ENCODE measurements at places on chromosomes 5 and 9. TPM values are rescaled to one million over a fixed set of nuclear protein-coding genes. Genes with fewer than 3 reads are reported as not detected.
A peak's percentile ranks its signal among the peaks of the same experiment; 100 is the strongest.

ARHGEF39 gene
- total RNA-seq: 1.5 TPM

PIP5KL1 gene
- 11.3 TPM for total RNA-seq

- DNase-seq: no peak
These were observed 4.8 kb upstream of the PLGRKT start for GRCh38 chr9:5442400-5443011.

DNA sequence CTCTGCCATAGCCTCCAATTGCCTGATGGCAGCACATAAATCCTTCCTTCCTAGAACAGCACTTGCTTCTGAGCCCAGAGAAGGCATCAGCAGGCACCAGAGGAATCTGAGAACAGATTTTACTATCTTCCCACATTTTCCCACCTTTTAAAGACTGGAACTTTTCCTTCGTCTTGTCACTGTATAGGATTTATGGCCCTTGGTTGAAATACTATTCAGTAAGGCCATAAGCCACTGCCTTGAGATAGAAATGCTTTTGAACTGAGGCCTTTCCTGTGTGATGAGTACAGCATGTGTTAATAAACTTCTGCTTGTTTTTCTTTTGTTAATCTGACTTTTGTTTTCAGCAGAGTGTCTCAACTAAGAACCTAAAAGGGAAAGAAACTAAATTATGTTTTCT is 84.3 kb downstream of the MRPS27 start:
- no peak for DNase-seq

- peak; percentile 4 for DNase-seq
These were observed 7.7 kb downstream of the LPCAT1 start for GRCh38 chr5:1515921-1516571.

DNA sequence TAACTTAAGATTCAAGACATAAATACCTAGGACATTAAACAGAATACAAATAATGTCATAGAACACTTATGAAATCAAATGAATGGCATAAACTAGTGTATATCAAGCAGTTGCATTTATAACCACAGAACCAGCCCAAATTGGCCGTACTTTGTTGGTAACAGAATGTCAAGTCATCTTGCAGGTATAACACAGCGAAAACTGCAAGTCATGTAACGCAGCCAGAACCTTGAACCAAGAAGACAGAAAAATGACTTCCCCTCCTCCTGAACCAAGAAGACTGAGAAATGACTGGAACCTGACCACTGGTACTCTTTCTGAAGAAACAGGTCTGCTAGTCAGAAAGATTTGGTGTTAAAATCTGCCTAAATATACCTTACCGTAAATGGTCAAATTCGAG is 38.9 kb downstream of the ANKRD31 start:
- no peak for DNase-seq

- DNase-seq: no peak
These were observed 53.7 kb downstream of the SPATA31C2 start for GRCh38 chr9:88084357-88085183.

DNA sequence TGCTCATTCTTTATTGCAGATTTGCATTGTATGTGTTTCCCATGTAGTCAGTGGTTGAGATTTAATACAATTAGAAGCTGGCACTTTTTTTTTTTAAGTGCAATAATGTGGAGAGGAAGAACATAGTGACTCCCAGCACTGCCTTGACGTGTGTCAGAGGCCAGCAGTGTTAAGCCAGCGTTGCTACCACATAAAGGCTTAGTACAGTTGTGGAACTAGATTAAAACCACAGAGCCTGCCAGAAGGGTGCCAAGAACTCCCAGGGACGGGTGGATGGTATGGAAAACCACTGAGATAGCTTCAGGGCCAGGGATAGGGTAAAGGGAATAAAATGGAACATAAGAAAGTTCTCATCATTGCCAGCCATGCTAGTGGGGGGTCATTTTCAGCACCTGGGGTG is 142.9 kb downstream of the TRIO start:
- no peak for DNase-seq

All from uterus (tissue), 4 donors.